ENCODE measurements at places on chromosomes 4 and X.

- no peak for DNase-seq
These were observed 18.8 kb downstream of the C4orf46 start for GRCh38 chr4:158652920-158653319.

- no peak for DNase-seq
These were observed 41.9 kb upstream of the PDGFRA start for GRCh38 chr4:54187148-54187547.

DNA sequence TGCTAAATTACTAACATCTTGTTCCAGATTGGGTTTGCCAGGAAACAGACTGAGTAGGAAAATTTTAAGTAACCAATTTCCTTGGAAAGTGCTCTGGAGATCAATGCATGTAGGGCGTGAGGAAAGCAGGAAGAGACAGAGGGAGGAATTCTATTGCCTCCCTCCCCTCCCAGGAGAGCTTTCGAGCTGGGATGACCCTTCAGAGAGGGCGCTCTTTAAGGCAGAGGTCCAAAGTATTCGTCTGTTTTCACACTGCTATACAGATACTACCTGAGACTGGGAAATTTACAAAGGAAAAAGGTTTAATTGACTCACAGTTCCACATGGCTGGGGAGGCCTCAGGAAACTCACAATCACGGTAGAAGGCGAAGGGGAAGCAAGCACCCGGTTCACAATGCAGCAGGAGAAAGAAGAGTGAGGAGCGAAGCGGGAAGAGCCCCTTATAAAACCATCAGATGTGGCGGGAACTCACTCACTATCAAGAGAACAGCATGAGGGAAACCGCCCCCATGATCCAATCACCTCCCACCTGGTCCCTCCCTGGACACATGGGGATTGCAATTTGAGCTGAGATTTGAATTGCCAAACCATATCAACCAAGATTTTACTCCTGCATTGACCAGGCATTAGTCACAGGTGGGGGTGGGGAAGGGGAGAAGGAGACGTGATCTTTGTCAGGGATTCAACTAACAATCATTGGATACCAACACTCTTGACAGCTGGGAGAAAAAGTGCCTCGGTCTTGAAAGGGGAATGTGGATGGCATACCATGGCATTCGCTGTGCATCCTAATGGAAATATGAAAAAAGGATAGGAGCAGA lies 63.8 kb downstream of the SLITRK2 start:
- DNase-seq = no peak

DNA sequence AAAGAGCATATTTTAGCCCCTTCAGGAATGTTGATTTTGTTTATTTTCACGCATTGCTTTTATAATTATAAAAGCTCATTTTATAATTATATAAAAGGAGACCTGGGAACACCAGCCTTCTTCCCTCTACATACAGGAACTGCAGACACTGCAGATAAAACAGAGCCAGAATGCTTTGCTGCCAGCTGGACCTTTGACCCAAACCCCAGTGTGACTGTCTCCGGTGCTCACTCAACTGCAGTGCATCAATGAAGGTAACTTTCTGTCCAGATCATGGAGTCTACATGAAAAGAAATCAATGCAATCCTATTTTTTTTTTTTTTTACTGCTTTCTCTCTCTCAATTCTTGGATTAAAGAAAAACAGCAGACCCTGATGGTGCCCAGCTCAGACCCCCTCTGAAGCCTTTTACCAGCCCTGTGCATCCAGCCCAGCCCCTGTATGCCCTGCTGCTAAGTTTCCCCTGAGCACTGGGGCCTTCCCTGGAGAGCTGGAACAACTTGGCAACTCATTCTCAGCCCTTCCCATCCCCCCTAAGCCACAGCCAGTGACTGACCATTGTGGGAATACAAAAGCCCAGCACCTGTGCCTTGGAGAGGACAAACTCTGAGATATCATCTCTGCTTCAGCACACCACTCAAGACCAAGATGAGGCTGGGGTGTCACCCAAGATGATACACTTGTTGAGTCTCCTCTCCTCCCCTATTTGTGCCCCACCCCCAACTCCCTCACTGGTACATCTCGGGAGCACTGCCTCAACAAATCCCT lies 182.1 kb downstream of the EVC2 start:
- DNase-seq = no peak

DNA sequence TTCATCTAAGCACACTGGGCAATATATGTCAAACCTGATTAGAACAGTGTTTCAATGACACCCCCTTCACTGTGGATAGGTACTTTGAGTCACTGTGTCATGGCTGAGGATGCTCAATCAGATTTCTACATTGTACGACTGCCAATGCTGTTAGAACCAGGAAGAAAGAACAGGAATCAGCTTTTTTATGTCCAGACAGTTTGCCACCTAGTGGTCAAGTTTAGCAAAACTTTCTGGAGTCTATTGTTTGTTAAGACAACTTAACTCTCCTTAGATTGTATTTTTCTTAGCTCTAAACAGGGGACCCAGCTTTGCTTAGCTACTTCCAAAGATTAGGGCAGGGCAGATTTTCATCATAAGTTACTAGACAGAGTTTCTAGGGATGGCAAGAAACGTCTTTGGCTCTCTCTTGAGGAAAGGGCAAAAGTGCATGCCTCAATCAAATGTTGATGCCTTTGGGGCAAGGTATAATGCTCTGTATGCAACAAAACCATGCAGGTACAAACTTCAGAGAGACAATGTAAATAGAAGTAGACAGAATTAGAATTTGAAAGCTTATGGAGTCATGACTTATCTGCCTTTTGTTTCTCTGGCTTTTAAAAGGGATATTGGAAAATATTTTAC lies 40.5 kb upstream of the BMP3 start:
- no peak for DNase-seq

DNA sequence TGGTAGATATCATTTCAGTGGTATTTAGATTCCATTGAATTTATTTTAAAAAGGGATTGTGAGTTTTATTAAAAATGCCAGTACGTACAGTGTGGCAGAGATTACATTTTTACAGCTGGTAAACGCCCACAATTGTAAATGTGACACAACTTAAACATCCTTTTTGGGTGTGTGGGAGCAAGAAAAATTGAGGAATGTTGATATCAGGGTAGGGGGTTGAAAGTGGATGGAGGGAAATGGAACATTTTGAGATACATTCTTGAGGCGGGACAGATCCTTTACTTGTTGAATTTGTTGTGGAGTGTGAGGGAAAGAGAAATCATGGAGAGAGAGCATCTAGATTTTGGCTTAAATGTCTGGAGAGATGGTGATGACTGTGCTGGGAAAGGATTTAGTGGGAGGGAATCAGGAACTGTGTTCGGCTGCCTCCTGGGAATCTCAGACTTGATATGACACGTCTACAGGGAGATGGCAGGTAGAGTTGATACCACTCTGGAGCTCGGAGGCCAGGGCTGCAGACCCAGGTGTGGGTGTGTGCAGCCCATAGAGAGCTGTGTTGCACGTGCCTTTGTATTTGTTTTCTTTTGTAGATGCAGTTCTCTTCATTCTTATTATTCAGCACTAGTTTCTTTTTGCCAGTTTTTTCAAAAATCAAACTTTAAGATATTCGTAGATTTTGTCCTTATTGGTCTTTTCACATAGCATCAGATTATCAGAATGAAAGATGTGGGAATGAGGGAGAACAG lies 10.8 kb downstream of the TMEM131L start:
- no peak for DNase-seq

DNA sequence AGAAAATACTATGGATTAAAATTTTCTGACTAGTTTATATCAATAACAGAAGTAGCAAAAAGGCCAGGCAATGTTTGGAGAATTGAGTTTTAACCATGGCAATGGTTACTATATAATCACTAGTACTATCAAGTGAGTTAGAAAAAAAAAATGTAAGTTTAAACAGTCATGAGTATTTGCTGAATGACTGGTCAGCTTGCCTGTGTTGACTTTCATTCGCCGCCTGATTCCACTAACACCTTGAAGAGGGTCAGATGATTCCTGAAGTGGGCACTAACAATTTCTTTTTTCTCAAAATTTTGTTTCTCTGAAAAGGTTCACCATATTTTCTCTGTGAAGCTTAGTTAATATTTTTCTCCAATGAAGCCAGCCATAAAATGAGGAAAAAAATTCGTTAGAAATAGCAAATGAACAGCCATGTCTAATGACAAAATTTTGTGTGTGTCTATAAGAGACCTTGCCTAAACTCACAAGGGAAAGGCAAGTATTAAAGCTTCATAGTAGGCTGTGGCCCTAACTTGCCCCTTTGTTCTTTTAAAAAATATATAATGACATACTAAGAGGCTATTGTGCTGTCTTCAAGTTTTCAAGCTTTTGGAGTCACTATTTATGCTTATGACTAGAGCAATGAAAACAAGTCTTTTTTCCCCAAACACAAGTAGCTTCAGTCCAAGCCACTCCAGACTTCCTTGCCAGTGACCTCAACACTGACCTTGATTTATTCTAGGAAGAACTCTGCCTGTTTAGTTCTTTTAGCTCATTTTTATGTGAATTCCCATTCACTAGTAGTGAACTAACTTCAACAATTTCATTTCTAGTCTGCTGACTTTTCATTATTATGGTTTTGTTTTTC lies 18.4 kb upstream of the FHDC1 start:
- no peak for DNase-seq

DNA sequence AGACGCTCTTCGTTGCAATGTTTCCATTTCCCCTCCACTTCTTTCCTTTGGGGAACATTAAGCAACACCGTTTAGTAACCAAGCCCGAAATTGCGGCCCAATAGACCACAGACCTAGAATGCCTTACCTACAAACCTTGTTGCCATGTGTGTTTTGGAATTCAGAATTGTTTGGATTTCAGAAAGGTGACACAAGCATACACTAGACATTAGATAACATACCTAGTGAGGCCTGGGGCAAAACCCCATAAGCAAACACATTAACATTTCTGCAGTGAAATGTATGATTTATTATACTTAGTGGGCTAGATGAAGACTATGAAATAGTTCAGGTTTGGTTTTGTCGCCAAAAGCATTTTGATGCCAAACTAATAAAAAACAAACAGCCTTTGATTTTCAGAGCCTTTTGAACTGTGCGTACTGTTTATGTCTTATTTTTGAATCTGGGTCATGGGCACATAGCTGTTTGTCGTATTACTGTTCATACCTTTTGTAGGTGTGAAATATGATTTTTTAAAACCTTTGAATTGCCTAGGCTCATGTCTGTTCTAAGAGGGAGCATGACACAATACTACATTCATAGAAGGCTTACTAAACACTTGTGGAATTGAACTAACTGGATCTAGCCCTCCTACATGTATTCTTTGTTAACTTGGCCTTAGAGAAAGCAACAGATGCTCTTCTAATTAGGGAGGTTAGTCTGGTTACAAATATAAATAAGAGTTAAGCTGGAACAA lies 88.6 kb upstream of the TMEM164 start:
- no peak for DNase-seq

GRCh38 chr4:72909461-72909860 lies 160.1 kb downstream of the COX18 start:
- DNase-seq = no peak

Data from NCI-H510A (cell line).